ENCODE measurements at places on chromosomes 4 and X.

DNA sequence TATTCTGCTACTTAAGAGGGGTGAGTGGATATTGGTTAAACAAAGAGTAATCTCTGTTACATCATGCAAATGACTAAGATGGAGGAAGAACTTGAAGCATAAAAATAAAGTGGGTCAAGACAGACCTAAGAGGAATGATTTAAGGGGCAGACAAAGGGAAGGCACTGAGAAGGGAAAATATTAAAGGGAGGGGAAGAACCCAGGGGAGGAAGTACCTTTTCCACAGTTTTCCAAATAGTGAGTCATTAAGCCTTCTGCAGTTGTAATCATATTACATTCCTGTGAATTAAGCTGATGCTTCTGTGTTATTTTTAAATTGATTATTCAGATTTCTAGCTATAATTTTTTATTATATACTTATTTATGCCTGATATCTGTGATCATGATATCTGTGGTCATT is 253.3 kb downstream of the CENPC start:
- DNase-seq, result no peak

- DNase-seq, result no peak
These were observed 88.9 kb downstream of the RASL11B start for GRCh38 chr4:52951016-52951415.

GRCh38 chr4:120348521-120348920 is 281.9 kb upstream of the MAD2L1 start:
- DNase-seq, result no peak

DNA sequence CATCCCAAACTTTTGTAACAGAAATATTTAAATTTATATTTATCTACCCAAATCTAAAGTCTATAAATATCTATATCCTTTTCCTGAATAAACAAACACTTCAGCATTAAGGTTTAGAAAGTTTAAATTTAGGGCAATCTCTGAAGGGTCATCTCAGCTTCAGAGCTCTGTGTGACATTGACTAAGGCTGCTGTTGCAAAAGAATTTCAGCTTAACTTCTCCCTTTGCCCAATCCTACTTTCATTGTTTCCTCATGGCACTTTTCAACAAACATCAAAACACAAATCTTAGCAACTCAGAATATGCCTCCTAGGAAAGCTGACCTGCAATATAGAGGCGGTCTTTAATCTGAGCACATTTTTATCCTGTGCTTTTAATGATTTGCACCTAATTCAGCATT is 79.7 kb upstream of the BANK1 start:
- no peak for DNase-seq

- DNase-seq, result no peak
These were observed 317.2 kb downstream of the CAMK2D start for GRCh38 chr4:113444386-113444785.
